ENCODE measurements at places on chromosomes 5 and 9.

DNA sequence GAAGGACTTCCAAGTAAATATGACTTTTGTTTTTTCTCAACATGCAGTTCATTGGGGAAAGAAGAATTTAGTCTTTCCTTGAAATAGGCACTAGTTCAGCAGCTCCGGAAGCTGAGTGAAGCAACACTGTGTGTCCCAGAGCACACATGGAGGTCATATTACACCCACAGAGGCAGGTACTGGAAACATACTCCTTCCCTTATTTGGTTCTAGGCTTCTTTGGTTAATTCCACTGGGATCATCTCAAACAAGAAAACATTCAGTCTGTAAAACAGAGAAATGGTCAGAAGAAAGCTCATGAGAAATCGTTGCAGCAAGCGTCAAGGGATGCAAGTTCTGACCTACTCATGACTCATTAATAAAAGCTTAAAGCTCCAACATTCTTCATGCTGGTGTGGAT lies 175.1 kb upstream of the PCSK5 start:
- no peak for DNase-seq

DNA sequence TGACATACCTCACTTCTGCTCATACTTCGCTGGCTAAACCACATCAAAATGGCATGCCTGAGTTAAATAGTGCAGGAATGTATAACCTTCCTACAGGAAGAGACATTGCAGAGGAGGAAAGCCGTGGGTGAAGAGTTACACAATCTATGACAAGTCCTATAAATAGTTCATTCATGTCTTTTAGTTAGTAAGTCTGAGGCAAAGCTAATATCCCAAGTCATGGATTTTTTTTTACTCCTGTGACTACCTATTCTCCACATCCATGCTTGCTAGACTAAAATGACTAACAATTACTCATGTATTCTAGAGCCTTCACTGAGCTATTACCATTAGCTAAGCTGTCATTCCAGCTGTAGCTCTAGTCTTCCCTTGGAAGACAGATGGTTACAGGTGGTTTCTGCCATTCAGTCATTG lies 391.3 kb downstream of the NR2F1-AS1 start:
- no peak for DNase-seq

DNA sequence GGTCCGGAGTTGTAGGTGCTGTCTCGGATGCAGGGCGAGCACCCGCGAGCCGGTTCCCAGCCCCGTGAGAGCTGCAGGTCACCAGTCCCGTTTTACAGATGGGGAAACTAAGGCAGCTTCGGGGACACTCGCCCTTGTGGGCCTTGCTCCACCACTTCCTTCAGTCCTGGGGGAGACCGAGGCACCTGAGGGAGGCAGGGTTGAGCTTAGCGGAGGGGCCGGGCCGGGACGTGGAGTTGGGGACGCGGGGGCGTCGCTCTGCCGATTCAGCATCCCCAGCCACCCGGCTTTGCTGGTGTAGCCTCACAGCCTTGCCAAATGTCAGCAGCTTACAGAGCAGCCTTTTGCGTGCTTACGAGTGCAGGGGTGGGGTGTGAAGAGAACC lies 530 bp downstream of the BBLN start:
- DNase-seq: no peak

DNA sequence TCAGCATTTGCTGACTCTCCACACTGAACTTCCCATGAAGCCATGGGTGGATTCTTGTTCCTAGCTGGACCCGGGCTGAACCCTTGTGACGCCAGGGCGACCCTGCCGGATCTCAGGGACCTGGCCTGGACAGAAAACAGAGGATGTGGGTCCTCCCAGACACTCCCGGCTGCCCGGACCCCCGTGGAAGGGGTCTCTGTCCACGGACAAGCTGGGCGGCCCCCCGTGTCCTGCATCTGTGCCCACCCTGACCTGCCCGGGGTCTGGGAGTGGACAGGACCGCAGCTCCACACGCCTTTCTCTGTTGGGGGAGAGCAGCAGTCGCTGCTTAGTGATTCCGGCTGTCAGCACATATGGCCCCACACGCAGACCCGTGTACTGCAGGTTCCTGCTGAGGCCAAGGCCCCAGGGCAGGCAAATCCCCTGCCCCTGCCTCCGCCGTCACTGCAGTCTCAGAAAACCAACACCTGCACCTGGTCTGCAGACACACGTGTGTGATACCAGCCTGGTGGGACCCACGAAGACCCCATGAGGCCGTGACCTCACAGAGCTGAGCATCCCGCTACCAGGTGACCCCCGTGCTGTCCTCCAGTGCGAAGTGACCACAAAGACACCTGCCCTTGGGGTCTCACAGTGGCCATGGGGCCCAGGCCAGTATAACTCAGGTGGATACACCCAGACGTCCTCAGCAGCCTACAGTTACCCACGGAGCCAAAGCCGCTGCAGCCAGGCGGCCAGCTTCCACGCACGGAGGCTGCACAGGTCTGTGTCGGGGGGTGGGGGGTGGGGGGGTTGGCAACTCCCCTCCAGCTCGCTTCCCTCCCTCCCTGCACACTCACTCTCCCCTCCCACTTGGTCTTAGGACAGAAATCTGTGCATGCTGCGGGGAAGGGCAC lies 50.6 kb downstream of the NKD2 start:
- no peak for DNase-seq

- DNase-seq: no peak
Observed at GRCh38 chr5:73759771-73760170, 133.8 kb downstream of the ARHGEF28 start.

GRCh38 chr5:111236348-111236747 lies 12.2 kb downstream of the CAMK4 start:
- DNase-seq: no peak
